ENCODE measurements at places on chromosomes 5 and 9.
A peak's percentile ranks its signal among the peaks of the same experiment; 100 is the strongest.

DNA sequence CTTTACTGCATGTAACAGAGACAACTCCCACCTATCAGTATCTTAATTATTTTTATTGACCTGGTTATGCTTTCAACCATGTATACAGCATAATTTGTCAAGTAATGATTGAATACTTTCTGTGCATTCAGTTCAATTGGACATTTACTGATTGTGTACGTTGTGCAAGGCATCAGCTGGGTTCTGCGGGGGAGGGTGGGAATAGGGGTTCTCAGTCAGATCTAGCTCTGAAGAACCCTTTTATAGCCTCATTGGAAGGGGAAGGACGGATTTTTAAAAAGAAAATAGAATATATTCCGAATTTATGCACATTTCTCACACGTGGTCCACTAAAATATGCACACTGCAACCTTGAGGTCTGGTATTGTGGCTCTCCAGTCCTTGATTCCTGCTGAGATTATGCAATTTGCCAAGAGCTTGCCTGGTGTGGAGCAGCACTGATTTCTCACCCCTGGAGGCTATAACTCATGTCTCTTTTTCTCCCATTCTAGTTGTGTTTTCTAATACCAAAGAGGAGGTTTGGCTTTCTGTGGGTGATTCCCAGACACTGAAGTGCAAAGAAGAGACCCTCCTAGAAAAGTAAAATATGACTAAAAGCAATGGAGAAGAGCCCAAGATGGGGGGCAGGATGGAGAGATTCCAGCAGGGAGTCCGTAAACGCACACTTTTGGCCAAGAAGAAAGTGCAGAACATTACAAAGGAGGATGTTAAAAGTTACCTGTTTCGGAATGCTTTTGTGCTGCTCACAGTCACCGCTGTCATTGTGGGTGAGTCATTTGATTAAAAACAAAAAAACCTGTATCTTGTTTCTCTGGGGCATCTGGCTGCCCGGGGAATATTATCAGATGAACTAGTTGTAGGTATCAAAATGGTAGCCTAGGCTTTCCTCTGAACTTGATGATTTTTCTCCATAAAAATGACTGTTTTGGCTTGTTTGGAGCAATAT, 1.7 kb downstream of the SLC1A3 start:
- no peak for DNase-seq

- no peak for DNase-seq
Observed at GRCh38 chr5:73812457-73812856, 186.5 kb downstream of the ARHGEF28 start.

DNA sequence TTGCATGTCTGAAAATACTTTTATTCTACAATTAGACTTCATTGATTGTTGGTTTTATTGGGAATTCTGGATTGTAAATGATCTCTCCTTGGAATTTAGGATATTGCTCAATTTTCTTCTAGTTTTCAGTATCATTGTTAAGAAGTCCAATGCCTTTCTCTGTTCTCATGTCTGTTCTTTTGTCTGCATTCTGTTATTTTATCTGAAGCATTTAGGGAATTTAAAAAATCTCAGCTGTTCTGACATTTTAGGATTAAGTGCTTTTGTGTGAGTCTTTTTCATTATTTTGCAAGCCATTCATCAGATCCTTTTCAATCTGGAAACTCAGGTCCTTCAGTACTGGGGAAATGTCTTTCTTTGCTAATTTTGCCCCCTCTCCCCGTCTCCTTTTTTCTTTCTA, 4.4 kb upstream of the FER start:
- DNase-seq, result no peak

DNA sequence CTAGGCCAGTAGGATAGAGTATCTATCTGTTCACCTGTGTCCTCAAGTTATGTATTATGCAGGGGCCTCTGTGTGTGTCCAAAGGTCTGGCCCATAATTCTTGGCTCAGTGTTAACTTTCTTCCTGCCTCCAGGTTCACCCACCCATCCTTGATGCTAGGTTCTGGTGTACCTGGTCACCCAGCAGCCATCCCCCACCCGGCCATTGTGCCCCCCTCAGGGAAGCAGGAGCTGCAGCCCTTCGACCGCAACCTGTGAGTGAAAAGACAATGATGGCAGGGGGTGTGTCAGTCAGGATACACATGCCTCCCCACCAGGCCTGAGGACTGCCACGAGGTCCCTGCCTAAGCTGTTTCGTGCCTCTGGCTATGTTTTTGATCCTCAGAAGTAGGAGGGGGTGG, 27.6 kb downstream of the TCF7 start:
- peak; percentile 4 for DNase-seq

DNA sequence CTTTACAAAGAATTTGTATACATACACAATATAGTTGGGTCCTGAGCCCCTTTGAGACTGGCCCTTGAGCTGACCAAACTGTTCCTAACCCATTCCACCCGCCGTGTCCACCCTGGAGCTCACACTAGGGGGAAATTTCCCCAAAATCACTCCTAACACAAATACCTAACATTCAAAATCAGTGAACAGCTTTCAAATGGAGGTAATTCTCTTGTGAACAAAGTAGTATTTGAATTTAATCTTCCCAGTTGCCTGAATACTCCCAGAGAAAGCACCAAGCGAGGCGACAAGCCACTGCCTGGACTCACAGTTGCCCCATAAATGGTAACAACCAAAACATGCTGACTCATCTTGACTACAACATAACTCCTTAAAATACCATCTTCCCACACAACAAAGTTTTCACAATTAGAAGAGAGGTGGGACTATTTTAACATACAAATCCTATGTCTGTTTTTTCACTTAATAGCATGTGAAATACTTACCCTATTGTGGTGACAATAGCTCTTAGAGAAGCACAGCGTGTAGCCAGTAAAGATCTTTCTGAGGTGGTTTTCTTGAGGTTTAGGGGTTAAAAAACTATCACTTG, 31.7 kb upstream of the SCAMP1 start:
- no peak for DNase-seq

GRCh38 chr9:113622600-113623400, 159.3 kb downstream of the RGS3 start:
- DNase-seq, result no peak

- no peak for DNase-seq
Observed at GRCh38 chr5:54457094-54457862, 1.8 kb downstream of the HSPB3 start.

- no peak for DNase-seq
Observed at GRCh38 chr9:131781069-131781468, 41.2 kb upstream of the RAPGEF1 start.

GRCh38 chr9:124121725-124122124, 110.2 kb downstream of the LHX2 start:
- DNase-seq, result no peak

- DNase-seq, result no peak
Observed at GRCh38 chr5:180920710-180921109, 21.8 kb downstream of the BTNL8 start.

DNA sequence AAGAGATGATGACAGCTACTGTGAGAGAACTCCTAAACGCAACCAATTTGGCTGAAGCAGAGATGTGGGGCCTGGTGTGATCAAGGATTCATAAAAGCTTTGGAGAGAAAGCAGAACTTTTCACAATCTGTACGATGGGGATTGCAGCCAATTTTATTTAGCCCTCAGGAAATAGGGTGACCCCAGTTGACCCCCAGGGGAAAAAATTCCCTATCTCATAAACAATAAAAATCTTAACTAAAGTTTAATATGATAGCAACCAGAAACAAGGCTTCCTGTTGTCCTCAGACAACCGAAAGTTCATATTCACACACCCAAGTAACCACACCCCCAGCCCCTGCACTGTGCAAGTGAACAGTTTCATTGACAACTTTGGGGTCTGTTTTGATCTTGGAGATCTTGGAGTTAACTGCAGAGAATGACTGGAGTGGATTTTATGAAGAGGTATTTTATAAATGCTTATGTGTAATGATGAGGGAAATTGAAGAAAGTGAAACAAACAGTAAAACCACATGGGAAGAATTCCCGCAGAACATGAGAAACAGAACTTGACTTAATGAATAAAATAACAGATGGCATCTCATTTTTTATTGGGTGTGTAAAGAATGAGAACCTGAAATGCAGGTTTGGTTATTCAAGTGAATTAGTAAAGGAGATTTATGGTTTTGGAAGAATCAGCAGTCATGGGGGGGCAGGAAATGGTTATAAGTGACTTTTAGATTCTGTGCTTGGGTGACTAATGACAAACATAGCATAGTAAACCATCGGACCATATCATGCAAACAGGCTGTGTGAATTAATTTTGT, 94.5 kb downstream of the PDE4D start:
- no peak for DNase-seq

DNA sequence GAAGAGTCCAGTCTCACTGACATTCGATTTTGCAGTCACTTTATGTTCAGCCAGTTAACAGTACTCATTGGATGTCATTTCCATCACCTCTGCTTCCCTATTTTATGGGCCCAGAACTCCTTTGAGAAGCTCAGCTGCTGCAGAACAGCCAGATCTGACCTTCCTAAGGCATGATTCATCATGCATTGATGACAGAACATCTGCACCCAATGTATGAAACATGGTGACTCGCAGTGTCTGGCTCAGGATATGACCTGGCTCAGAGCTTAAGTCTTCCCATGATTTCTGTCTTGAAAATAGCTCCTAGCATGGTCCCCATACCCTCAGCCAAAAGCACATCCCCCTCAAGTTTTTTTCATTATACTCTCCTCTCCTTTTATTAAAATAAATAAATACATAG, 92.6 kb upstream of the TRIM32 start:
- no peak for DNase-seq

DNA sequence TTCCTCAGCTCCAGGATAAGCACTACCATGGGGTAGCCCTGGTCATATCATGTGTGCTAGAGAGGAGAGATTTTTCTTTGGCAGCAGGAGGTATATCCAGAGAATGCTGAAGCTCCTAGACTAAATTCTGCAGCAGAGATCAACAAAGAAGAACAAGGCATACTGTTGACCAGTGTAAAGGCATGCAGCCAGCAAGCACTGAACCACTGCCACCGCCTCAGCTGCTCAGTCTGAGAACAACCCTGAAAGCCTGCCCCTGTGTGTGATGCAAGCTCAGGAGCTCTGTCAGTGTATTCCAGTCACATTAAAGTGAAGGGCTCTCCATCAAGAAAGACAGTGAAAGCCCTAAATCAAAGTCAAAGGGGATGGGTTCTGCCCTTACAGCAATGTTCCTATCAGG, 439.5 kb upstream of the CD180 start:
- DNase-seq, result no peak

DNA sequence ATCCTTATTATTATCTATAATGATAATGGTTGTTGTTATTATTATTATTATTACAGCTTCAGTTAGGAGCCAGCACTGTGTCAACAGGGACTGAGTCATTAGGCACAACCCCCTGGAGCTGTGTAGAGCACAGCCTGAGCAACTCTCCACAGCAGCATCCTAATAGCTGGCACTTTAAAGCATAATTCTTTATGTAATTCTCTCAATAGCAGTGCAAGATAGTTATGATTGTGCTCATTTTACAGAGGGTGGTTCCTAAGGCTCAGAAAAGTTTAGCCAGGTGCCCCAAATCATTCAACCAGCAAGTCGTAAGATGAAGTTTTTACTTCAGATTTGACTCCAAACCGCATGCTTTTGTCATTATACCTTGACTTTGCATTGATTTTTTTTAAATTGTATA, 390.3 kb downstream of the ANXA1 start:
- DNase-seq, result no peak

DNA sequence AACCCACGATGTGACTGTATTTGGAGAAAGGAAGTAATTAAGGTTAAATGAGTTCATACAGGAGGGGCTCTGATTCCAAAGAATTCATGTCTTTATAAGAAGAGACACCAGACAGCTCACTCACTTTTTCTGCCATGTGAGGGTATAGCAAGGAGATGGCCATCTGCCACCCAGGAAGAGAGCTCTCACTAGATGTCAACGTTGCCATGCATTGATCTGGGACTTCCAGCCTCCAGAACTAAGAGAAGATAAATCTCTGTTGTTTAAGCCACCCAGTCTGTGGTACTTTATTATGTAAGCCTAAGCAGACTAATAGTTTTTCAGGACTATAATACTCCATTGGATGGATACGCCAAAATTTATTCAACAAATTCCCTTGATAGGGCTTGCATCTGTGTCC, 89.8 kb upstream of the RAD23B start:
- peak; percentile 53 for DNase-seq

DNA sequence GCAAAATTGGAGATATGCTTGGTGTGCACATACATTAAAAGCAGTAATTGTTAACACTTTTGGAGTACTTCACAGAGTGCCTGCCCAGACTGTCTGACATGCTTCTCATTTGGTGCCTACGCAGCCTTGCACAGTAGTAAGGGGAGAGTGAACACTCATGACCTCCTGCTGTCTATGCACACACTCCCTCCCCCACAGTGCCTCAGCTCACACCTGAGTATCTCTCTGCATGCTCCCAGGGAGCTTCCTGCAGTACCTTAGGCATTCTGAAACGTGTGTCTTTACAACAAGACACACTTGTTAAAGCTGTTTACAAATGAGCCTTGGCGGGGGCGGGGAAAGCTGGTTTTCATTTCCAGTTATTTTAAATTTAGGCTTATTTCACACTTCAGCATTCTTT, 18.0 kb downstream of the MAP3K1 start:
- DNase-seq, result peak; percentile 28

DNA sequence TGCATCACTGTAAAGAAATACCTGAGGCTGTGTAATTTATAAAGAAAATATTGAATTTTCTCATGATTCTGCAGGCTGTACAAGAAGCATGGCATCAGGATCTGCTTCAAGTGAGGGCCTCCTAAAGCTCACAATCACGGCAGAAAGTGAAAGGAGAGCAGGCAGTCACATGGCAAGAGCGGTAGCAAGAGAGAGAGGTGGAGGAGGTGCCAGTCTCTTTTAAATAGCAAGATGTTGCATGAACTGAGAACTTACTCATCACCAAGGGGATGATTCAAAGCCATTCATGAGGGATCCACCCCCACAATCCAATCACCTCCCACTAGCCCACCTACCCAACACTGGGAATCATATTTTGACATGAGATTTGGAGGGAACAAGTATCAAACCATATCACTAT, 184.5 kb upstream of the PAPPA start:
- no peak for DNase-seq

- peak; percentile 65 for DNase-seq
Observed at GRCh38 chr5:104178829-104179456, 616.4 kb upstream of the NUDT12 start.

DNA sequence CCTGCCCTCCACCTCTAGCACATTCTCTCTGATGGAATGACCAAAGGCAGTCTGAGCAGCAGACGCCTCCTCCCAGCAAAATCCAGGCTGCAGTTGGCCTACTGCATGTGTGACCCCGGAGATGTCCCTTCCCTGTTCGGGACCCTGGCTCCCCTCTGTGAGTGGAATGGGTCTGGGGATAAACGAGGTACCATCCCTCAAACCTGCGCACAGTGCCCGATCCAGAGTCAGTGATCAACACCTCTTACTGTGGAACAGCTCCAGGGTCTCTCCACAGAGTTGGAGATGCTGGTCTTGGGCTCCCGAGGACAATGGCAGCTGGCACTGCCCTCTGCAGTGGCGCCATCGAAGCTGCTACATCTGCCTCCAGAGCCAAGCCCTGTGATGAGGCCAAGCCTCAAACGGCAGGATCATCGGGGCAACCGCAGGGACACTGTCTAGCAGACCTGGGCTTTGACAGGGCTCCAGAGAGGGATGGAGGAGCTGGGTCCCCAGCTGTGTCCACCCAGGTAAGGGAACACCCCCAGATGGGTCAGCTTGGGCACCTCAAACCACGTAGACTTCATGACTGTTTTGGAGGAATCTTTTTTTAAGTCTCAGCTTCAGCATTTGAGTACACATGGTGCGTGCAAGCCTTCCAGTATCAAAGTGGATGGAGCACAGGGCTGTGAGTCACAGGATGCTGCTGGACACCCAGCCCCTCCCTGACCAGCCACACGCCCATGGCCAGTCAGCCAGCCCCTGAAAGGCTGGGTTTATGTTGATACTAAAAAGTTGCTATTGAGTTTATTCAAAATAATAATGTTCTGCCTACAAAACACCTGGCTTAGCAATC, 13.0 kb downstream of the MED10 start:
- no peak for DNase-seq

- no peak for DNase-seq
Observed at GRCh38 chr5:759111-759751, 25.3 kb downstream of the ZDHHC11B start.
